DMS53 (cell line): ENCODE measurements at places on chromosomes 12 and 14.

- DNase-seq, result no peak
Observed at GRCh38 chr12:117352206-117352605, 9.2 kb downstream of the NOS1 start.

DNA sequence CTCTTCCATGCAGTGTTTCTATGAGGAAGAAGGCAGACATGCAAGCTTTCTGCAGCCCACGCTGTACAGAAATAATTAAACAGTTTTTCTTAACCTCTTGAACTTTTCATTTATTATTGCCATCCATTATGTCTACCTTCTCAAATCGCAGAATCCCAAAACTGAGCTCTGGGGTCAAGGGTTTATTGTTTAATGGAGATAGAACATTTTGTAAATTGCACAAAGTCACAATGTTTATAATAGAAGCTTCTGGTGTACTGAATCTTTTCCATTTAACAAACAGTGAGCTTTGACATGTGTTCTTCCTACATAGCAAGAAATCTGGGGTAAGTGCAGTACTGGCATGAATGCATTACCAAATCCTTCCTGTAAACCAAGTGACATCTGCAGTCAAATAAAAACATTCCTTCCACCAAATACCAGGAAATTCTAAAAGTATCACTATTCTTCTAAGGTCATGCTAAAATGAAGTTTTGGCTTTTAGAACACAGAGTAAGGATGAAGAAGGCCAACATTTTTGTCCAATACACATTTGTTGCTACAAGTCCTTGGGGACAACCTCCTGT is 385.3 kb upstream of the DDHD1 start:
- no peak for DNase-seq

DNA sequence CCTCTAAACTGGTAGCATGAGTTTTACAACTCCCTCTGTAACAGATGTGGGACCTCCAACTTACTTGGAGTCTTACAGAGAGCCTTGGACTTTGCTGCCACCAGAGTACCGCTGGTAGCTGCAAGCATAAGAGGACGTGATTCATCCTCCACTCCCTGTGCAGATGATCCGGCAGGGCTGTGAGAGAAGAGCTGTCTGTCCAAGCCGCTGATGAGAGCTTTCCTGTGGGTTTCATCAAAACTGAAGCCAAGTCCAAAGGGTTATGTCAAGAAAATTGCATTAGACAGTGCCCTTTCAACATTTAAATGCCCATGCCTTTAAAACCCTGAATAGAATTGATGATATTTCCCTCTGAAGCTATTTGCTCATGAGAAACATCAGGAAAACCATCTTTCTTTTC is 85.8 kb downstream of the LLPH start:
- no peak for DNase-seq

- DNase-seq, result no peak
Observed at GRCh38 chr14:58954052-58954451, 234.4 kb upstream of the DAAM1 start.
